ENCODE measurements at places on chromosomes 1 and 21.

DNA sequence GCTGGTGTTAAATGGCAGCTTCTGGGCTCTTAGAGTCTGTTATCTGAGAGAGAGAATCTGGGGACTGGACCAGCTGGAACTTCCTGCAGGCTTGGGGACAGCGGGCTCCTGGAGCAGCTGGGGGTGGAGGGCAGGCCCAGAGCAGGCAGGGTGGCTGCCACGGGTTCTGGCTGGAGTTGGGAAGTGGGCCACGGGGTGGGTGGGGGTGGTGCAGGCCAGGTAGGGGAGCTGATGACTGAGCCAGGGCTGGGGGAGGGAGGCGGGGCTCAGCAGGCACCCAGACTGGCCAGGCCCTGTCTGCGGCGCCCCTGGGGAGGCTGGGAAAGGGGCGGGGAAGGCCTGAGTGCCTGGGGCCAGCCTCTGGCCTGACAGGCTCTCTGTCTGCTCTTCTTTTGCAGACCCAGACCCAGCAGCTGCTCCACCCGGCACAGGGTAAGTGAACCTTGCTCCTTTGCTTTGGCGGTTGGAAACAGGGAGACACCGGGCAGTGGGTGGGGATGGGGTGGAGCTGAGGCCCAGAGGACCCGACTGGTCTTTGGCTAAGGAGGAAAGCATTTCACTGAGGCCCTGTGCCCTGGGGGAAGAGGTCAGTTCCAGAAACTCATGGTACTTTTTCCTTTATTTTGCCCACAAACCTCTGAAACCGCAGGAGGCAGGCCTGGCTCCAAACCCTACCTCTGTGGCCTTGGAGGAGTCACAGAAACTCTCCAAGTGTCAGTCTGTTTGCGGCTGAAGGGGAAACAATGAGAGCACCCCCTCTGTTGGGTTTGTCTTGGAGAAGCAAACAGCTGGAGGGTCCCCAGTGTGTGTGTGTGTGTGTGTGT lies 48.8 kb downstream of the ARHGEF10L start:
- no peak for DNase-seq

- no peak for DNase-seq
Measured at GRCh38 chr1:117113199-117113598, 8.3 kb downstream of the TRIM45 start.

DNA sequence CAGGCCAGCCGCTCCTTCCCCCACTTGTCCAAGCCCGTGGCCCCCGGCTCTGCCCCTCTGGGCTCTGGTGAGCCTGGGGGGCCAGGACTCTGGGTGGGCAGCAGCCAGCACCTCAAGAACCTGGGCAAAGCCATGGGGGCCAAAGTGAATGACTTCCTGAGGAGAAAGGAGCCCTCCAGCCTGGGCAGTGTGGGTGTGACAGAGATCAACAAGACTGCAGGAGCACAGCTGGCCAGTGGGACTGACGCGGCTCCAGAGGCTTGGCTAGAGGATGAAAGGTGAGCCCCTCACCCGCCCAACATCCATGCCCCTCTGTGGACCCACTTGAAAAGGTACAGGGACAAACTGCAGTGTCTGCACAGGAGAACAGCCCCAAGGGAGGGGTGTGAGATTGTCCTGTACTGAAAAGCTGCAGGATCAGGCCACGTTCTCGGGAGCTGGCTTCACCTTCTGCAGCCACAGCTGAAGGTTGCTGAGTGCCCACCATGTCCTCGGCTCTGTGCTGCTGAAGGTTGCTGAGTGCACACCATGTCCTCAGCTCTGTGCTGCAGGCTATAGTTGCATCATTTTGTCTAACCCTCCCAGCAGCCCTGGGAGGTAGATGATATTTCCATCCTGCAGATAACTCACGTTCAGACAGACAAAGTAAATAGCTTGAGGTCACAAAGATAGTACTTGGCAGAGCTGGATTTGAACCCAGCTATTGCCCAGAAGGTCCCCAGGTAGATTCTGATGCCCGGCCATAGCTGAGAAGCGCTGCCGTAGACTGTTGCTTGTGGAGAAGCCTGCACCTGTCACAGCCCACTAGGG lies 618 bp downstream of the C1orf226 start:
- no peak for DNase-seq

DNA sequence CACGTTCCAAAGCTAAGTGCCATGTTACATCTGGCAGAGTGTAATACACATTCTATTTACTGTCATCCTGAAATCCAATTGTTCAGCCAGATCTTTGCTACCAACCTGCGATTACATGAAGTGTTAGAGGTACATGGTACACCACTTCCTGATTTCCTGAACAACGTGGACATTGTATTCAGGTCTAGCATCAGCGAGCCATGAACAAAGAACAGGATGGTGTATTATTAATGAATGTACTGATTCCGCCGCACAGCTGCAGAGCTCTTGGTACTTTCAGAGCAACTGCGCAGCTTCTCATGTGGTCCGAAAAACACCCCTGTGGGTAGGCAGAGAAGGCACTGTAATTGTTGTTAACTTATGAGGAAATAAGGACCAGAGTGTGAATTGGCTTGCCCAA lies 511.4 kb downstream of the AJAP1 start:
- no peak for DNase-seq

GRCh38 chr1:205313563-205314308 lies 7.8 kb downstream of the NUAK2 start:
- DNase-seq, result no peak

- DNase-seq, result no peak
Measured at GRCh38 chr1:108591466-108591865, 31.6 kb downstream of the EEIG2 start.

- no peak for DNase-seq
Measured at GRCh38 chr1:170568197-170568596, 36.2 kb downstream of the GORAB start.

GRCh38 chr1:246153796-246154212 lies 353.3 kb downstream of the SMYD3 start:
- no peak for DNase-seq

DNA sequence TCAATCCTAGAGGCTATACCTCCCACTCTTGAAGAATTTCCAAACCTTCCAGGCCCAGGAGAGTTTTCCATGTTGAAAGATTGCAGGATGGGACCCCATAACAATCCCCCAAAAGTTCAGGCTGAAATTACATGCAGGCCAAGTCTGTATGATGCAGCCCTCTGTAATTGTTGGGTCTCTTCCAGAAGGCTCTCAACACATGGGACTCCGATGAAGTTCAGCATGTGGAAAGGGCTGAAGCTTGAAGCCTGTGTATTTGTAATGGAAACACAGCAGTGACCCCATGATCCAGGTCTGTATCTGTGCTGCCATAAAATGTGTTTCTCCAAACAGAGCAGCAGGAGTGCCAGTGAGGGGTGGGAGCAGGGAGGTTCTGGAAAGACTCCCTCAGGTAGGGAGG lies 202.5 kb upstream of the LYPLAL1 start:
- no peak for DNase-seq

GRCh38 chr1:9718006-9718680 lies 66.6 kb downstream of the PIK3CD start:
- no peak for DNase-seq

GRCh38 chr21:38660333-38661196 lies 145.2 kb upstream of the ETS2 start:
- no peak for DNase-seq

DNA sequence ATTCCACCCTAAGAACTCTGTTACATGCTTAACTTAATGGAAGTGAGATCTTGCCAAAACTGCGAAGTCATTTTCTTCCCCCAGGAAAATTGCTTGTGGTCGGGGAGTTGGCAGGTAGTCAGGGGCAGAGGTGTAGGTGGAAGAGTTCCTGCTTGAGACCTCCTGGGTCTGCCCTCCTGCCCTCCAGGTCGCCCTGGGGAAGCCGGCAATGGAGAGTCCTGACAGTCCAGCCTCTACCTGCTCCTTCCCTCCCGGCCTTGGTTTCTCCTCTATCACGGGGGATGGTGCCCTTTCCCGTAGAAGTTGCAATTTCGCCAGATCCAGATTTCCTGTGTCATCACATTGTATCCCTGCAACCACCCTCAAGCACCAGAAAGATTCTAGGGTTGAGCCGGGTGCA lies 463.8 kb downstream of the MATN1 start:
- DNase-seq, result no peak
